ENCODE measurements at places on chromosomes 5 and 9.
A peak's percentile ranks its signal among the peaks of the same experiment; 100 is the strongest.

- DNase-seq, result no peak
Observed at GRCh38 chr9:126986506-126986951, 71.9 kb downstream of the RALGPS1 start.

DNA sequence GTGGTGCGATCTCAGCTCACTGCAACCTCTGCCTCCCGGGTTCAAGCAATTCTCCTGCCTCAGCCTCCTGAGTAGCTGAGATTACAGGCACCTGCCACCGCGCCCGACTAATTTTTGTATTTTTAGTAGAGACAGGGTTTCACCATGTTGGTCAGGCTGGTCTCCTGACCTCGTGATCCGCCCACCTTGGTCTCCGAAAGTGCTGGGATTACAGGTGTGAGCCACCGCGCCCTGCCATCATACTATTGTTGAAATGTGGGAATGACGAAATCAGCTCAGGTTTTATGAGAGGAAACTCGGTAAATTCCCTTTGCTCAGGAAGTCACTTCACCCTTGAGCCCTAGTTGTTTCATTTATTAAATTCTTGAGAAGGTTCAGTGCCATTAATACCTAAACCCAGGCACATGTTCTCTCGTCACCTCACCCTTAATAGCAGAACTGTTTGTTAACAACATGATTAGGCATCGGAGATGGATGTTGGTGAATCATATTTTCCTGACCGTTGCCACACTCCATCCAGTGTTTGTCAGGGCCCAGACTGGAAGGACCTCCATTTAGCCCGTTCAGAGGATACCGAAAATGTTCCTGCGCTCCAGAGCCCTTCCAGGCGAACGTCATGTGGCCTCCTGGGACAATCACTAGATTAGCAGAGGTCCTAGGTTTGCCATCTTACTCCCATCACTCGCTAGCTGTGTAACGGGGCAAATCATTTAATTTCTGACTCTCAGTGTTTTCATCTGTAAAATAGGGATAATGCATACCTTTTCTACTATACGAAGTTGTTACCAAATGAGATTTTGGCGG is 20.0 kb upstream of the CREBRF start:
- no peak for DNase-seq

DNA sequence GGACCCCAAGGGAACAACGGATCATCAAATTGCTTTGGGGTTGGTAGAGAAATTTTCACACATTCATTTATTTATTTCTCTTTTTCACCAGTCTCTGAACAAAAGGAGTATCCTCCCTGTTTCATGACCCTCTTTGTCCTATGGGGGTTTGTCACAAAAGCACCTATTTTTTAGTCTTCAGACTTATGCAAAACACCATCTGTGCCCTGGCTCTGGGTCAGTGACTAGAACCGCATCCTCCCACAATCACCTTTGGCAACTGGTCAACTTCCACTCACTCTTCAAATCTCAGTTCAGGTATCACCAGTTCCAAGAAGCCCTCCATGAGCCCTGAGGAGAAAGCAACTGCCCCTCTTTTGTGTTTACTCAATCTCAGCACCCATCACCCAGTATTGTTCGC is 395.7 kb downstream of the CDK5RAP2 start:
- DNase-seq, result no peak

DNA sequence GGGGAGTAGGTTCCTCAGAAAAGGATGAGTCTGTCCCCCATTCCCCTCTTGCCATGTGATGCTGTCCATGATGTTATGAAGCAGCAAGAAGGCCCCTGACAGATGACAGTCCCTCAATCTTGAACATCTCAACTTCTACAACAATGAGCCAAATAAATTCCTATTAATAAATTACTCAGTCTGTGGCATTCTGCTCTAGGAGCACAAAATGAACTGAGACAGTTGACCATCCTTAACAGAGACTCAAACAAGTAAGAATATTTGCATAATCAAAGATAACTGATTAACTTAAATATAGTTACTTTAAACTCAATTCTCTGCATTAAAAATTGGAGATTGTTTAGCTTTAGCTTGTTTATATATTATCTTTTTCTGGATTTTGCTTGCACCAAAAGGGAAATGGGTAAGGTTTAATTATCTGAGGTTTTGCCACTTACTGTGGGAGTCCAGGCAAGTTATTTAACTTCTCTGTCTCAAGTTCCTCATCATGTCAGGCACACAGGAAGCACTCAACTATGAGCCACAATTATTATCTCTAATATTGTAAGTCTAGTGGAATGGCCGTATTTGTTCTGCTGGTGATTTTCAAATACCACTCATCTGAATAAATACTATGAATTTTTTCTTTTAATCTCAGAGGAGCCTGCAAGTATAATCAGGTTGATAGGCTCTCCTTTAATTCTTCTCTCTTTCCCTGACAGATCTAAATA is 162.9 kb downstream of the TSSK1B start:
- no peak for DNase-seq

GRCh38 chr5:157994906-157995519 is 136.1 kb upstream of the CLINT1 start:
- peak; percentile 7 for DNase-seq

DNA sequence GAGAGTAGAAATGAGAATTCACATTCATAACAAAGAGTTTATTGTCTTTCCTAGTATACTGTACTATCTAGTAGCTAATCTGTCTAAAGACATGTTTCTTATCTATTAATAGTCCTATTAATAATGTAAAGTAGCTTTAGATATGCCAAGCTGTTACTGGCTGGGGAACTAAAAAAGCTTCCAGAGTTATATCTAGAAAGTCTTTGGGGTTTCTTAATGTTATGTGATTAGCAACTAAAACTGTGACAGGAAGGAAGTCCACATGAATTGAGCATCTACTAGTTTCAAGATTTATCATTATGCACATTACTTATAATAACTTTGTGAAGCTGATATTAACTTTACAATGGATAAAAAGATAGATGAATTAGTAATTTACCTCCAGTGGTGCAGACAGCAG is 122.7 kb upstream of the CDKN2B start:
- DNase-seq, result no peak

DNA sequence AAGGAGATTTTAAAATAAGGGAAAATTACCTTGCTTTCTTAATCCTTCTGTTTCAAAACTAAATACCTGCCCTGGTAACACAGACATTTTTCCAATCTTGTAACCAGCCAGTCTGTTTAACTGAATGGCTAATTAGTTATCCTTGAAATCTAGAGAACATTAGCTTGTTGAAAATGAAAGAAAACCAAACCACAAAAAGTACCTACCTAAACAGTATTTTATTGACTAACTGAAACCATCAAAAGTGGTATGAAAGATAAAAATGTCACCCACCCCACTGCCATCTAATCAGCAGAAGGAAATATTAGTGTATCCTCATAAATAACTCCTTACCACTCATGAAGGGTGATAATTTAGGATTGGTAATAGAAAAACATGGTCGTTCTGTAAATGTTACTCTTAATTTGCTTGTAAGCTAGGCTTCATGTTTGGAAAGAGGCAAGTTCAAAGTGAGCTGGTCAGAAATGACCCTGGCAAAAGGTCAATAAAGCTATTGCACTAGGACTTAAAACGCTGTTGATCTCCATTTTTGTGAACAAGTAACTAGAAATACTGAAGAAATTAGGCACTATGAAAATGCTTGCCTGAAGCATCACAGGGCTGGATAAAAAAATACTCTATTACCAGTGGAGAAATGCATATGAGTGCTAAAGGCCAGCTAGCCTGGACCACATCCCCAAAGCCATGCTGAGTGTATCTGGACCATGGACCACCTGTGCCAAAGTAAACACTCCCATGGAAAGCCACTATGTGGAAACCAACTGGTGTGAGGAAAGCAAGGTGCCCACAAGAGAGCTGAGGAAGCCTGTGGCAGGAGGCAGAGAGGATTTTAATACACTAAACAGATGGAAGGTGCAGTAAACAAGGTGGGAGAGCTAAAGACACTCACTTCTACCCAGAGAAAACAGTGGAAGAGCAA is 8.4 kb downstream of the SEMA5A start:
- DNase-seq, result no peak

DNA sequence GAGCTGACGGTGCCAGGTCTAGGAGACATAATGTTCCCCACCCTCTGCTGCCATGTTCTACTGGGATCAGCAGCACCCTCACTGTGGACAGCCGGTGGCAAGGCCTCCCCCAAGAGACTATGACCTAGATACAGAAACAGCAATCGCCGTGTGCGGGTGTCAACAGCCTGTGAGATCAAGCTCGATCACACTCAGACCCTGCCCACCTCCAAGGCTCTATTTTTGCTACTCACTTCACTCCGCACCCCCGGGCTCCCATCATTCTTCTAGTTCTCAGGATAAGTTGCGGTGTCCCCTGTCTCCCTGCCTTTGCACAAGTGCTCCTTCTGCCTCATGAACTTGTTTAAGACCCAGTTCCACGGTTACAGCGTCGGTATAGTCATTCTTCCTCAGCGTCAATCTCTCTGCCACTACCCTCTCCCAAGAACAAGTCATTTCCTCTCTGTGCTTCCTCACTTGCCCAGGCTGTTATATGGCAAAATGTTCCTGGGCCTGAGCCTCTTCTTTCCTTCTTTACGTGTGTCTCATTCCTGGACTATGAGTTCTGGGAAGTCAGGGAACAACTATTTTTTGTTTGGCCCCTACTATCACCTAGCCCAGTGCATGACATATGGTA is 5.4 kb upstream of the DOCK8 start:
- peak; percentile 1 for DNase-seq

DNA sequence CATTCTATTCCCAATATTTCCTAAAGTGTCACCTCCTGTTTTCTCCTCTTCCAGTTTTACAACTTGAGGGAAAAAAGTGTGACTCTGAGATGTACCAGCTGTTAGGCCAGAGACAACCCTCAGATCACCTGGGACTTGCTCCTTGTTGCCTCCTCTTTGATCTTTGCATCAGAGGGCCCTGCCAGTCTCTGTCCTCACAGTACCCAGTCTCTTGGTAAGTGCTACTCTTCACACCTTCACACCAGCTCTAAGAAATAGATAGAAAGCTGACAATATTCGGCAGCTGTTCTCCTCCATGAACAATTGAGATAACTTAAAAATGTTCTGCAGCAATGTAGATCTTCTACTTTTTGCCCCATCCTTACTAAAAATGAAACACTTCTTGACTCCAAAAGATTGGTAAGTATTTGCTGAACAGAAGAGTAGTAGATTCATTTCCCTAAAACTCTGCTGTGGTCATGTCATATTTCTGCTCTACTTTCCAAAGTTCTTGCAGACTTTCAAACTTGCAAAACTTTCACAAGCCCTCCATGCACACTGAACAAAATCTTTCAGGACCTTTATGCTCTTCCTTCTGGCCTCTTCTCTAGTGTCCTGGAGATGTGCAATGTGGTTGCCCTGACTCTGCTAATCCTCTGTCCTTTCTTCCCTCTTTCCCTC is 188.6 kb downstream of the SNX18 start:
- no peak for DNase-seq

- peak; percentile 31 for DNase-seq
Observed at GRCh38 chr9:133656211-133657119, 20.3 kb downstream of the DBH start.

GRCh38 chr5:159543326-159543725 is 213.0 kb upstream of the IL12B start:
- DNase-seq, result no peak

GRCh38 chr5:134943547-134943946 is 24.2 kb upstream of the CATSPER3 start:
- no peak for DNase-seq

DNA sequence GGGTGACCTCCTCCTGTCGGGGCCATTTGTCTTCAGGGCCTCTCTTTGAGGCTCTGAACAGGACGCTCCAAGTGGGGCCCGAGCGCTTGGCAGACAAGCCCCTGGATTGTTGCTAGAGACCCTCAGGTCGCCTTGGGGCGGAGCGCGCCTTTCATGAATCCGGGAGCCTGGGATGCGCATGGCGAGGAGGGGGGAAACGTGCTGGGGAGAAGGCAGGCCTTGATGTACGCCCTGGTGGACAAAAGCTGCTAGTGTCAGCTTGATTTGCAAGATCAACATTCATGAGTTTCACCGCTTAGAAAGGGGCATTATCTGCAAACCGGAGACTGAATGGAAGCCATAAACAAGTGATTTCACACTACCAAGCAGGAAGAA is 226.3 kb downstream of the SMARCA2 start:
- no peak for DNase-seq

DNA sequence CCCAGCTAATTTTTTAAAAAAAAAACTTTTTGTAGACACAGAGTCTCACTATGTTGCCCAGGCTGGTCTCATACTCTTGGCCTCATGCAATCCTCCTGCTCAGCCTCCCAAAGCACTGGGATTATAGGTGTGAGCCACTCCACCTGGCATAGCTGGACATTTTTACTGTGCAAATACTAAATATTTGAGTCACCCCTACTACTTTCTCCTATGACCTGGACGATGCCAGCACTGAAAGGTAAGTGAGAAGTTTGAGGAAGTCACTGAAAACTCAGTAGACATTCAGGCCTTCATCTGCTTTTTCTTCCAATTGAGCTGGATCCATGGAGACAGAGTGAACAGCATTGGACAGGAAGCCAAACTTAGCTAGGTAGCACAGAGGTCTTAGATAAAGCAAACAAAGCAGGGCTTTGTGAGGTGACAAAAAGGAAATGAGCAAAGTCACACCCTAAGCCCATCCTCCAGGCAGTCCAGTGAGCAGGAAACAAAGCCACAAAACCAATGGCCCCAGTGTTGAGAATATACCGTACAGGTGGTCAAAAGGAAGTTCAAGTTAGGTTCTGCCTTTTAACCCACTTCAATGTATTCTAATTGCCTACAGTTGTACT is 192.6 kb upstream of the RASA1 start:
- peak; percentile 16 for DNase-seq

DNA sequence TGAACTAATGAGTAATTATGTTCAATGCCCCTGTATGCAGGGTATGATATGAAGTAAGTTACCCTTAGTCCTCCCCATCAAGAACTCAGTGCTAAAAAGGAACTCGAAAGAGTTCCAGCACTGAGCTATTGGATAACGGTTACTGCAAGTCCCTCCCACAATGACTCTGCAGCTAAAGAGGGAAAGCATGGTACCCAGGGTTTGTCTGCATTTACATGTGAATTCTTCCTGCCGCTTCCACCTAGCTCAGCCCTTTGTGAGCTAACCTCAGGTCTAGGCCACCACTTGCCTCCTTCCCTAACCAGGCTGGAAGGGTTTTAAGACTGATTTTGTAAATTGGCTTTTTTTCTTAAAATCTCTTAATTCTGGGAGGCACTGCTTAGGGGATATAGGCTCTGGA is 376.8 kb downstream of the EBF1 start:
- no peak for DNase-seq

- no peak for DNase-seq
Observed at GRCh38 chr9:124624735-124624992, 117.5 kb upstream of the NR5A1 start.

DNA sequence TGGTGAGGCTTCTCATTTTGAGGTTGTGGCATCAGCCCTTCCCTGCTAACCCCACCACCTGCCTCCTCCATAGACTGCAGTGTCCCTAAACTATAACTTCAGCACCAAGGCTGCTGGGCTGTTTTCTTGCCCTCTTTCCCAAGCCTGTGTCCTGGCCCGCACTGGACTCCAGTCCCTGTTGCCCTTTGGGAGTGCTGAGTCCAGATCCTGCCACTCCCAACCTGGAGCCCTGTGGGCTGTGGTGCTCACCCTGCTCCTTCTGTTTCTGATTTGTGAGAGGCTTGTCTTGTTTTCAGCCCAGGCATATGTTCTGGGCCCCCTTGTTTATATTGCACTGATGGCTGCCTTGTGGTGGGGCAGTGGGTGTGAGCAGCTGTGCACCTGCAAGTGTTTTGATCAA is 39.7 kb upstream of the RNU6ATAC start:
- DNase-seq, result no peak

GRCh38 chr5:175621971-175622370 is 35.9 kb upstream of the HRH2 start:
- no peak for DNase-seq
